ENCODE measurements at places on chromosomes 6 and 20.

DNA sequence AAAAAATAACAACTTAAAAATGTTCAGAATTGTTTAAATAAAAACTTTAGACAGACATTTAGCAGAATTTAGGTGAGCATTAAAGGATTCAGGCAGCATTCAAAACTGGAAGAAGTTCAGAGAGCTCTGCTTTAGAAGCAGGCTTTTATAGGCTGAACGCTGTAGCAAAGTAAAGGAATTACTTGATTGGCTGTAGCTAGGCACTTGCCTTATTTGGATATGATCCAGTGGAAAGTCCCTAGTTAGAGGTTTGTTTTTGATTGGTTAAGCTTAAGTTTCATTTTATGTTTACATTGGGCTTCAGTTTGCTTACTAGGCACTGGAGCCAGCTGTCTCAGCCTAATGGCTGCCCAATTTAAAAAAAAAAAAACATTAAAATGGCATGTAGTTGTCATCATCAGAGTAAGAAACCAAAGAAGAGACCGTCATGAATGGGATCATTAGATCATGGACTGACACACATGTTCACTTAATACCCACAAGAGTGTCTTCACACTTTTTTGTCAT lies 65.1 kb downstream of the CBFA2T2 start:
- peak; percentile 8 for DNase-seq

- DNase-seq = peak; percentile 62
Measured at GRCh38 chr6:29926413-29927274, 15.7 kb upstream of the HLA-A start.

DNA sequence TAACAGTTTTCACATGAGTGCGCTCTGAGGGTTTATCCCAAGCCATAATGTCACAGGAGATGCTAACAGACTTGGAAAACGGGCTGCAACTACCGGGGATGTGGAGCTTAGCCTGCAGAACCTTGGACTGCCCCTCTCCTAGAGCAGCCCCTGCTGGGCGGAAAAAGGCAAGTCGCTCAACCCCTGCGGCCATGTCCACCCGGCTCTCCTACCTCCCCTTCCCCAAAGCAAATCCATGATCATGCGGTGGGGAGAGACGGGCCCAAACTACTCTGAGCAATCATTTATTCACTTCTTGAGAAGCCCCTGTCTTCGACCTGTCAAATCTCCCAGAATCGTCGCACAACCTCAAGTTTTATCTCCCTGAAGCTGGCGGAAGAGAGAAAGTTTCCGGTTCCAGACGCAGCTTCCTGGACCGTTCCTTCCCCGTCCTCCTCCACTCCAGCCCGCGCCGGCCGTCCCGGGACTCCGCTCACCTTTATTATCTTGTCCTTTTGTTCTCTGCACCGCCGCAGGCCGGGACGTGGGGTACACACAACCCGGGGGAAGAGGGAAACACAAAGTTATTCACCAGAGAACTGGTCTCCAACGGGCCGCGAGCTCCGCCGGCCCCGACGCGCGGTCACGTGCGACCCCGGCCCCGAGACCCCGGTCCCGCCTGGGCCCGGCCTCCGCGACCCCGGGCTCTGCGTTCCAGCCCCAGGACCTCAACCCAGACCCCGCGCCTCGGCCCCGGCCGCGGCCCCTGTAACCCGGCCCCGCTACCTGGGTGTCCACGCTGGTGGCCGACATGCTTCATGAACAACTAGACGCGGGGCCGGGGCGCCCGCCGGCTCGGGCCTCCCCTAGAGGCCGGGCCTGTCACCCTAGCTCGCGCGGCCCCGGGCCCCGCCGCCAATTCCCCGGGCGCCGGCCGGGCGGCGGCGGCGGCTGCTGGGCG lies 560 bp downstream of the YTHDF1 start:
- DNase-seq = no peak

DNA sequence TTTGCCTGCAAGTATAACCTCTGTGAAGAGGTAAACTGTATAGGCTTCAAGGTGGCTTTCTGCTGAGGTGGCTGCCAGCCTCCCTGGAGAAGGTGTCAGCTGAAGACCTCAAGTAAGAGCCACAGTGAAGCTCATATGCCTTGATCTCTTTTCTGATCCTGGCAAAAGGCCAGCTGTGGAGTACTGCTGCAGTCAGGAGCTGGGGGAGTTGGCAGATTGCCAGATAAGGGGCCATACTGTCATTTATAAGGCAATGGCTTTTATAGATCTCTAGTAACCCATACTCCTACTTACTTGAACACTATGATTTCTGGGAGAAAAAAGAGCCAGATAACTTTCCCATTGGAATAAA lies 8.8 kb upstream of the CEP85L start:
- DNase-seq = peak; percentile 29

- no peak for DNase-seq
Measured at GRCh38 chr6:33797626-33798342, 6.0 kb downstream of the MLN start.

GRCh38 chr20:25532971-25533391 lies 52.4 kb downstream of the NINL start:
- DNase-seq = no peak

GRCh38 chr20:25126204-25127029 lies 44.5 kb upstream of the VSX1 start:
- DNase-seq = no peak

- no peak for DNase-seq
Measured at GRCh38 chr20:5691918-5692618, 58.1 kb upstream of the SHLD1 start.

DNA sequence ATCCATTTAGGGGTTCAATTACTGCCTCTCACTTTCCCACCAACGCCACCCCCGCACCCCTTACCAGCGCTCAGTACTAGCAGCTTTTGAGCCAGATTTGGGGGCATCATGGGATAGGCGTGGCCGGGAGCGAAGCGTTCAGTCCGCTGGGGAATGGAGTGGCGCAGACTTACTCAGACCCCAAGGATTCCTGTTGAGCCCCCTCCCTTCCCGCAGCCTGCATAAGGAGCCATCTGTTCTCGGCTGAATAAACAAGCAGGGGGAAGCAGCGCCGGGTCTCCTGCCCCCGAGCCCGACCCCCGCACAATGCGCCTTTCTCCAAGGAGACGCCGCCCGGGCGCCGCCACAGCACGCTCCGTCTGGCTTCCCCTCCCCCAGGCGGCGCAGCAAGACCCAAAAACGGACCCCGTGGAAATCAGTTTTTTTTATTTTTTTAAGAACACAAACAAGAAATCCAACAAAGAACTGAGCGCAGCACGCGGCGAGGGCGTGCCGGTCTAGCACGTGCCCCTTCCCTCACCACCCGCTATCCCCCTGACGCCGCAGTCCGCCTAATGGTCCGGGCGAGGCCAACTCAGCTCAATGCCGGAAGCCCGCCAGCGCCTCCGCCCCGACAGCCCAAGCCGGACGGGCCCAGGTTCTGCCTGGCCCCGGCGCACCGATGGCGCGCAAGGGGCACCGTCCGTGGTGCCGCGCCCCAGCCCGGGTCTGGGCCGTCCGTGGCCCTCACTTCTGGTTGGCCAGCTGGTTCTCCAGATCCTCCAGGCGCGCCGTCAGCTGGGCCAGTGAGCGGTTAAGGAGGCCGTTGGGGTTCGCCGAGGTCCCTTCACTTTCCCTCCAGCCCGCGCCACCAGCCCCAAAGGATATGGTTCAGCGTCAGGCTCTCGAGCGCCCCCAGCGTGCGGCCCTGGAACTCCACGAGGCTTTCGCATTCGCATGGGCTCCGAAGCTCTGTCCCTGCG lies 13.3 kb upstream of the RBPJL start:
- peak; percentile 77 for DNase-seq

DNA sequence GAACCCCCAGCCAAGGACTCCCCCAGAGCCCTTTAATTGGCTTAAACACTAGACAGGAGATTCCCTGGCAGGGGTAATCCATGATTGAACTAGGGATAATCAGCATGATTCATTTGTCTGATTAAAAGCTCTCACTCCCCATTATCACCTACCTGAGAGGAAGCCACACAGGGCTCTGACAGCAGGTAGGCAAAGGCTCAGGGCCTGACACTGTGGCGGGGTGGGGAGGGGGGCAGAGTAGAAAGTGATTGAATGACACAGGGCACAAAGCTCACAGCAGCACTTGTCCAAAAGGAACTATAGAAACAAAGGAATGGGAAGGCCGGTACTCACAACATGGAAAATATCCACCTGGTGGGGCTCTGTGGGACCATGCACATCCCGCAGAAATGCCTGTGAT lies 231.6 kb downstream of the MAFB start:
- no peak for DNase-seq

GRCh38 chr20:14685183-14685582 lies 347.8 kb upstream of the FLRT3 start:
- DNase-seq = no peak

DNA sequence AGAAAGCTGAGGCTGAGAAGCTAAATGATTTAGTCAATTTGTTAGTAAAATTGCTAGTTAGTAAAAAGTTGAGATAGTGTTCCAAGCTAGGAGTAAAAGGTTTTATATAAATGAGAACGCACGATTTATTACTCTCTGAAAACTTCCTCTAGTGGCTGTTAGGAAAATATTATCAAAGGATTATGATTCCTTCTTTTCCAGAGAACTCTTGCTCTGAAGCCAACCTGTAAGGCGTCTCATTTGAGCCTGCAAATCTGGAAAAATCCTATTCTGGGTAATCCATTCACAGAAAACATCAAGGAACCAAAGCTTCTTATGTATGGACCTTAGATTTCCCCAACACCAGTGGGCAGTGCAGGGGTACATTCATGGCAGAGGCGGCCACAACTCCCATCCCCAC lies 252.7 kb downstream of the SOD2 start:
- DNase-seq = no peak

GRCh38 chr20:63531686-63532448 lies 5.3 kb downstream of the PTK6 start:
- no peak for DNase-seq

- DNase-seq = no peak
Measured at GRCh38 chr20:1820138-1821079, 74.8 kb upstream of the SIRPA start.

DNA sequence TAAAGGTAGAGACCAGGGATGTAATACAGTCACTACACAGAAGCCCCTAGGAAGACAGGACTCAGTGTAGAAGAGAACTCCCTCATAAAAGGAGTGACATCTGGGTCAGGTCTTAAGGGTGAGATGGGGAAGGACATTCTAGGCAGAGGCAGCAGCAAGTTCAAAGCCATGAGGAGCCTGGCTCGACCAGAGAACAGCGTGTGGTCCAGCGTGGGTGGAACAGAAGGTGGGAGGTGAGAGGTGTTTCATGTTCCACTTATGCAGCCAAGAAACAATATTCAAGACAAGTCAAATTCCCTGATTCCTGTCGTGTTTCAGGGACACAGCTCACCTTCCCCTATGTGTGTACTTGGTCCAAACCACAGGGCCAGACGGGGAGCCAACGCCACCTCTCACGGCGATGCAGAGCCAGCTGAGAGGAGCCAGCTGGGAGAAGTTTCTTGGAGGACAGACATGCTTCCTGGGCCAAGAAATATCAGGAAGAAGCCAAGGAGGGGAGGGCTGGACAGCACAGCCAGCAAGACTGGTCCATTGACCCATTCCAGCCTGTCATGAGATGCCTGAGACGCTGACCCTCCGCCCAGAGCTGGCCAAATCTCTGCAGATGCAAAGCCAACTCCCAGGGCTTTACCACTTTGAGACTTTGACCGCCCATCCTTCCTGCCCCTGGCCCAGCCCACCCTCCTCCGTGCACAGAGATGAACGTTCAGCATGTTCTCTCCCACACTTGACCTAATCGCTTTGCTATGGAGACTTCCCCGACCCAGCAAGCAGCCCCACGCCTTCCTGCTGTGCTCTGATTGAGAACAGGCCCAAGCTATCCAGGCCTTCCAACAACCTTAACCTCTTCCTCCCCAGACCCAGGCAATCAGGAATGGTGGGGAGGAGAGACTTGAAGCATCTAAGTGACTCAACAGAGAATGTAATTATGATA lies 113.8 kb downstream of the PRND start:
- no peak for DNase-seq

GRCh38 chr6:2190661-2191389 lies 54.6 kb downstream of the GMDS start:
- no peak for DNase-seq

DNA sequence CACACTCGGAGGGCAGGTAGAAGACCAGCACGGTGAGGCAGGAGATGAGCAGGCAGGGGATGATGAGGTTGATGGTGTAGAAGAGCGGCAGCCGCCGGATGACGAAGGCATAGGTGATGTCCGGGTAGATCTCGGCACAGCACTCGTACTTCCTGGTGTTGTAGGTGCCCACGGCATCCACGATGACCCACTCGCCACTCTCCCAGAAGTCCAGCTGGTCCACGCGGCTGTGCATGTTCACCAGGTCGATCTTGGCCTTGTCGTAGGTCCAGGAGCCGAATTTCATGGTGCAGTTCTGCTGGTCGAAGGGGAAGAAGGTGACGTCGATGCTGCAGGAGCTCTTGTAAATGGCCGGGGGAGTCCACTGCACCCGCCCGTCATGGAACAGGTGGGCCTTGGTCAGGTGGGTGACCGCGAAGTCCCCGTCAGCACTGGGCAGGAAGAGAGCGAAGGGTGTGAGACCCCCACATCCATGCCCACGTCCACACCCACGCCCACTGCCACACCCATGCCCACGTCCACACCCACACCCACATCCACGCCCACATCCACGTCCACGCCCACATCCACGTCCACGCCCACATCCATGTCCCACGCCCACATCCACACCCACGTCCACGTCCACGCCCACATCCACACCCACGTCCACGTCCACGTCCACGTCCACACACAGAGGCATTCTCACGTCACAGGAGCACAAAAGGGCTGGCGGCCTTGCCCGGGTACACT lies 10.4 kb downstream of the CHRNA4 start:
- no peak for DNase-seq

- DNase-seq = no peak
Measured at GRCh38 chr6:63530182-63530581, 42.1 kb upstream of the LOC128125822 start.

DNA sequence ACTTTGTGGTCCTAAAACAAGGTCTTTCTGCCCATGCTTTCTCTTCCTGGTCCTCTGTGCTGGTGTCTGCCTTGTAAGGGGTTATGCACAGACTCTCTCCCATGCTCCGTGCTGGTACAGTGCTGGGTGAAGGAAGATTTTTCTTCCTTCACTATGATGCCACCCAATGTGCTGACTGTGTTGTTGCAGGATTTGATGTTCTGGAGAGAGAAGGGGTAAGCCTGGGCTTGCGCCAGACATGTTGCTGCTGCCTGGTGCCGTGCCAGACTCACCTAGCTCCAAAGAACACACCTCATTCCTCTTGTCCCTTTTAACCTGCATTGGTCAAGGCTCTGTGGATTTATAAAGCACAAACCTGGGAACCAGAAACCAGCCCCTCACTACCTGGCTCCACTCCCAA lies 28.4 kb upstream of the ARMH2 start:
- DNase-seq = no peak

DNA sequence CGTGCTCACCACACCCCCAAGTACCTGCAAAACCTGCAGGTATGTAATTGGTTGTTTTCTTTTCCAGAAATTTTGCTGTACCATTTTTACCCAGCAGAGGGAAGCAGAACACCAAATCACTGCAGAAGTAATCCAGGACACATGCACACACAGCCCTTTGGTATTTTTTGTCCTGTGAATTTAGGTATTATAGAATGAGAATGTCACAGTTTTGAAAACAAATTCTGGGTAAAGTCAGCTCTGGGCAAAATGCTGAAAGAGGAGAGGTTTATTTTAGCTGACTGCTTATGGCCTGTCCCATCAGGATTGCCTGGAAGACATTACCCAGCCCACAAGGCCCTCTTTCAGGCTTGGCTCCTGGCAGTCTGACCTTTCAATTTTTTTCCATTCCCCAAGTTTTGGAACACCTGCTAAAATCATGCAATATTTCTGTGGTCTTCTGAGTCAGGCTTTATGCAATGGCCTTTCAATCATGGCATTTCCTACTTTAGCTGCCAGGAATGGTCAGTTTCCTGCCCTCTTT lies 3.5 kb upstream of the EFHC1 start:
- DNase-seq = no peak
